Activated CD4-positive, alpha-beta memory T cell treated with anti-CD3 and anti-CD28 coated beads for 36 hours (primary cell): ENCODE measurements at places on chromosomes 12 and 14. TPM values are rescaled to one million over a fixed set of nuclear protein-coding genes. Genes with fewer than 3 reads are reported as not detected.

GRCh38 chr14:97280526-97280925, 483.3 kb downstream of the VRK1 start:
- DNase-seq, result no peak

- no peak for DNase-seq
Observed at GRCh38 chr12:78651755-78652154, 212.8 kb upstream of the SYT1 start.

GRCh38 chr14:91963465-91963864, 16.0 kb upstream of the FBLN5 start:
- no peak for DNase-seq

CRIP1 gene
- 390 TPM for total RNA-seq

TECPR2 gene
- total RNA-seq, result 6.2 TPM

GRCh38 chr14:98952593-98953350, 319.2 kb downstream of the BCL11B start:
- DNase-seq, result peak; percentile 43

SLC10A1 gene
- not detected for total RNA-seq

KRT85 gene
- not detected for total RNA-seq

SLC25A47 gene
- not detected for total RNA-seq

DNA sequence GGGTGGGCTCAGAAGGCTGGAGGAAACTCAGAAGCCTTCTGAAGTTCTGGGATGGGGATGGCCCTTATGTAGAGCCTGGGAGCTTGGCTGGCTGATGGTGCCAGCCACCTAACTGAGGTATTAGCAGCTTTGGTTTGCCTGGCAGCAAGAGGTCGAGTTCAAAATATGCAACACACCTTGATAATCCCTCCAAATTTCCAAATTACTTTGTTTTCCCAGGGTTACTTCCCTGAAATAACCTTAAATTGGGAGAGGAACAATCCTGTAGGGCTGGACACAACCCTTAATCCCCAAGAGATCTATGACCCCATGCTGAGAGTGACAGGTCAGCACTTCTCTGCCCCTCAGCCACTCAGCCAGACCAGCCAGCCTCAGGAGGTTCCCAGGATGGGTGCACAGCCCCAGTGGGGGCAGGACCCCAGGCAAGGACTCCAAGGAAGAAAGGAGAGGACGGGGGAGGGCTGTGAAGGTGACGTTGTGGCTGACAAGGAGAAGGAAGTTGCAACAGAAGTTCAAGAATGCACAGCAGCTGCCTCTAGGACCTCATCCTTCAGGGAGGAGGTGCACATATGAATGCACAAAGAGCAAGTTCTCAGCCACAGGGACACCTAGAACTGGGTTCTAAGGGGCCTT, 18.6 kb upstream of the KRT77 start:
- no peak for DNase-seq

DNA sequence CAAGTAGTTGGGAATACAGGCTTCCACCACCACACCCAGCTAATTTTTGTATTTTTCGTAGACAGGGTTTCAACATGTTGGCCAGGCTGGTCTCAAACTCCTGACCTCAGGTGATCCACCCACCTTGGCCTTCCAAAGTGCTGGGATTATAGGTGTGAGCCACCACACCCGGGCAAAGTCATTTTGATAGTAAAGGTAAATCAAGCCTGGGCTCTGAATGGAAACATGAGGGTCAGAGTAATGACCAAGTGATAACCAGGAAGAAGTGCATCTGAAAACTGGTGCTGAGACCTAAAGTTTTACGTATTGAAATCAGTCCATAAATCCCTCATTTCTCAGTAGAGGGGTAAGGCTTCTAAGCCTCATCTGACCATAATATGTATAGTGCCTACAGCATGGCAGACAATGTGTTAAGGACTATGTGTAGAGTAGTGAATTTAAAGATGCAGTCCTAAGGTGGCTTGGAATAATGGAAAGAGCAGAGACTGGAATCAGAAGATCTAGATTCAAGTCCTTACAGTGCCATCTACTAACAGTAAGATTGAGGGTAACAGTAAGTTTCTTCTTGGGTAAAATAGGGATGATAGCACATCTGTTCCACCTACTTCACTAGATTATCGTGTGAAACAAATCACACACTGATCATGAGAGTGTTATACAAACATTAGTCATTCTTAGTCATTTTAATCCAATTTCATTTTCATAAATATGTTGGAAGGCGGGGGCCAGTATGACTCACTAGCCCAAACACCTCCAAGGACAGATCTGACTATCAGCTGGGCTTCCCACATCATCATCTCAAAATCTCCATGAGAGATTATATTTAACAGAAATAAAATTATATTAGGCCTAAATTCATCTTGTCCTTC, 11.2 kb downstream of the MAP4K5 start:
- peak; percentile 84 for DNase-seq

ESR2 gene
- total RNA-seq, result 0.17 TPM

DNA sequence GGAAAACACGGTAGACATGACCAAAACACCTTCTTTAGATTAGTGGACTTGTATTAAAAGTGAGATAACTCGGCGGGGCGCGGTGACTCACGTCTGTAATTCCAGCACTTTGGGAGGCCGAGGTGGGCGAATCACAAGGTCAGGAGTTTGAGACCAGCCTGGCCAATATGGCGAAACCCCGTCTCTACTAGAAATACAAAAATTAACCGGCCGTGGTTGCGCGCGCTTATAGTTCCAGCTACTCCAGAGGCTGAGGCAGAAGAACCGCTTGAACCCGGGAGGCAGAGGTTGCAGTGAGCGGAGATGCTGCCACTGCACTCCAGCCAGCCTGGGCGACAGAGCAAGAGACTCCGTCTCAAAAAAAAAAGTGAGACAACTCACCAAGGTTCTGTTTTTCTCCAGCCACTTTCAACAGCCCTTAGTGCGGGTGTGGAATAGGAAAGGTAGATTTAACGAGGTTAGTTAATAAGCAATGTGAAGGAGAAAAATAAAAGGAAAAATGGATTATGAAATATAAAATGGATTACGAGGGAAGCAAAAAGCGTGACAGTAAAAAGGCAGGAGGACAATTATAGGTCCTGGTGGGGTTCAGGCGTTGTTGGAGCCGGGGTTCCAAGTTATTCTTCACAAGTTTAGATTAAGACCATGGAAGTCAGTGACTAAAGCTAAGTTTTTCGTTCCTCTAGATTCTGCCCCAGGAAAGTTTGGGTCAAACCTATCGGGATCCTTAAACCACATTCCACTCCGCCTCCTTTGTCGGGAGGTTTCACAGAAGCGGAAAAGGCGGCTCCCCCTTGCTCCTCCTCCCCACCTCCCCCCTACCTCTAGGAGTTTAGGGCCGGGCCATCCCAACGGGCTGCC, 534 bp downstream of the PPP2R3C start:
- DNase-seq, result peak; percentile 28

DNA sequence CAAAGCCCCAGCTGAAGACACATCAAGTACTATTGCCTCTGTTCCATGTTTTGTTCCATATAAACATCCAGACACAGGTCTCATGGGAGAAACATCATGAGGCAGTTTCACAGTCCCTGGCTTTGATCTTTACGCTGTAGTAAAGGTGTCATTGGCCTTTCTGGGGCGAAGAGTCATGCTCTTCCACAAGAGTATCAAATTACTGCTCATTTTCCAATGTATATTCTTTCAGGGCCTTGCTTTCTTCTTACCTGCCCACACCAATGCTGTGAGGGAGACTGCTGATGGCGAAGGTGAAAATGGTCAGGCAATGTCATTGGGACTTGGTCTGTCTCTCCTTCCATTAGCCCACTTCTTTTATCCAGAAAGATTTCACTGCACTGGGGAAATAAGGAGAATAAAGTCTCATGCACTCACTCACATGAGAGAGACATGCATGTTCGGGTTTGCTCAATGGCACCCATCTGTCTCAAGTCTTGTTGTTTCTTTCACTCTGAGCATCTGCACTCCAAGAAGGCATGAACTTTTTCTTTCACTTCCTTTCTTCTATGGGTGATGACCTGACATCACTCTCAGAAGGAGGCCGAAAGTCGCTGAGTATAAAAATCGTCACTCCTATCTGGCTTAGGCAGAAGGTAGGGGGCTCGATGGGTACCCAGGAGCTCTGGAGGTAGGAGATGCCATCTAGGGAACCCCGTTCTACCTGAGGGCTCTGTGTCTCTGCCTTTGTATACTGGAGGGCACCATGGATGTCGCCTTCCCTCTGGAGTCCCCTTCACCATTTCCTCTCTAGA, 1.3 kb upstream of the JDP2 start:
- peak; percentile 13 for DNase-seq

DNA sequence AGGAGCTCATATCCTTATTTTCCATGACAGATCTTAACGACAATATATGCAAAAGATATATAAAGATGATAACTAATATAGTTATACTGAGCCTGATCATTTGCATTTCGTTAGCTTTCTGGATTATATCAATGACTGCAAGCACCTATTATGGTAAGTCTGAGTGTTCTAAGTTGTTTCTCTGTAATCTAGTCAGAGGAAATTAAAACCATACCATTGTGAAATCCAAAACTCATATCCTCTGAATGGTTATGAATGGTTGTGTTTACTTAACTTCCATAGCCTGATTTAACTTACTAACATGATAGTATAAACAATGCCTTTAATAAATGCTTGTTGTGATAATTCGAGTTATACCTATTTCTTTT, 760 bp downstream of the TMEM19 start:
- no peak for DNase-seq

DNA sequence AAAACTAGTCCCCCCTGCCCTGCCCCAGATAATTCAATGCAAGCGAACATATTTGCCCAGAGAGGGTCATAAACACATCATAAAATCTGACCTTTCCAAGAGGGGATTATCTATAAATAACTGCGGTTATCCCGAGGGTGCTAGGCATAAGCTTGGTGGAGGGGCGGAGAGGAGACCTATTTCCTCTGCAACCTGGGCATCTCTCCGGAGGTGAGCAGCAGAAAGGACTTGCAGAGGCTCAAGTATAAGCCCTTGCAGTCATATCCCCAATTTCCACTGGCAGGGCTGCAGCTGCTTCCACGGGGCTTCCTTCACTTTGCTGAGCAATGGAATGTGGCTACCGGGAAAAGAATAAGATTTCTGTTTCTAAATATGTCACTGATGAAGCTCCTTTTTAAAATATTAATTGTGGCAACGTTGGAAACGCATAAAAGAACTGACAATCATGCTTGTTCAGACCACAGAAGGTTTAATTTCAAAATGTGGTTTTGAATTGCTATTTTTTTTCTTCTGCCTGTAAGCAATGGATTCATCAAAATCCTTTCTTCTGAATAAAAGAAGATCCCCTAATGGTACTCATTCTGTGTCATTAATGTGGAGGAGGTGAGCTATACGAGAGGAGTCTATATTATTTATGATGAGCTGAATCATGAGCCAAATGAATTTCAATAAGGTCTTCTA, 268.9 kb upstream of the ATP2B1 start:
- no peak for DNase-seq

FSCB gene
- not detected for total RNA-seq

R3HDM2 gene
- total RNA-seq, result 42.2 TPM

- DNase-seq, result no peak
Observed at GRCh38 chr14:50647282-50647681, 20.8 kb downstream of the SAV1 start.

- DNase-seq, result no peak
Observed at GRCh38 chr12:87929346-87929745, 99.9 kb downstream of the C12orf50 start.

- DNase-seq, result no peak
Observed at GRCh38 chr14:35695647-35696046, 113.4 kb downstream of the RALGAPA1 start.

- DNase-seq, result no peak
Observed at GRCh38 chr14:70108419-70108818, 80.3 kb downstream of the SLC8A3 start.

- no peak for DNase-seq
Observed at GRCh38 chr12:58177366-58177765, 236.0 kb downstream of the ATP23 start.

GRCh38 chr12:108752387-108752786, 21.1 kb upstream of the CORO1C start:
- no peak for DNase-seq

GRCh38 chr14:72613975-72614319, 280.0 kb downstream of the DPF3 start:
- DNase-seq, result no peak

MAP1LC3B2 gene
- total RNA-seq, result 1.2 TPM

DNA sequence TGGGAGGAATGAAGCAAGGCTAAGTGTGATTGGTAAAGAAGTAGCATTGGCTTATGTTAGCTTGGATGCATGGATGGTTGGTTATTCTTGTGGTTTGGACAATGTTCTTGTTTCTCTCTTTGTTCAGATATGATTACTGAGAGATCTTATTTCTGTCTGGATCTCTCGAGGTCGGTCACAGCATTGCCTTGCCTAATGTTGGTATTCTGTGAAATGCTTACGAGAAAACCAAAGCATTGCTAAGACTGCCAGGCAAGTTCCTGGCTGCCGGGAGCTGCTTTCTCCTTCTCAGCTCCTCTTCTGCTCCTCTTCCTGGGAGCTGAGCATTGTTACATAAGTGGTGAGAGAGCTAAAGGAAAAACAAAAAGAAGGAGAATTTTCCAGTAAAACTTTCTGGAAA, 7.4 kb upstream of the RND1 start:
- DNase-seq, result no peak

- DNase-seq, result no peak
Observed at GRCh38 chr12:108777156-108777555, 45.8 kb upstream of the CORO1C start.

DCP1B gene
- 13.4 TPM for total RNA-seq

- no peak for DNase-seq
Observed at GRCh38 chr14:92601757-92602417, 88.3 kb downstream of the RIN3 start.

TCL1A gene
- not detected for total RNA-seq

SIX1 gene
- total RNA-seq, result not detected

- no peak for DNase-seq
Observed at GRCh38 chr12:100699209-100699608, 95.4 kb upstream of the ANO4 start.
